ENCODE measurements at places on chromosomes 4 and X. TPM values are rescaled to one million over a fixed set of nuclear protein-coding genes. Genes with fewer than 3 reads are reported as not detected.

PRDM8 gene
- total RNA-seq = 1.0 TPM

DCAF12L1 gene
- total RNA-seq = not detected

ALAS2 gene
- total RNA-seq = not detected

DNA sequence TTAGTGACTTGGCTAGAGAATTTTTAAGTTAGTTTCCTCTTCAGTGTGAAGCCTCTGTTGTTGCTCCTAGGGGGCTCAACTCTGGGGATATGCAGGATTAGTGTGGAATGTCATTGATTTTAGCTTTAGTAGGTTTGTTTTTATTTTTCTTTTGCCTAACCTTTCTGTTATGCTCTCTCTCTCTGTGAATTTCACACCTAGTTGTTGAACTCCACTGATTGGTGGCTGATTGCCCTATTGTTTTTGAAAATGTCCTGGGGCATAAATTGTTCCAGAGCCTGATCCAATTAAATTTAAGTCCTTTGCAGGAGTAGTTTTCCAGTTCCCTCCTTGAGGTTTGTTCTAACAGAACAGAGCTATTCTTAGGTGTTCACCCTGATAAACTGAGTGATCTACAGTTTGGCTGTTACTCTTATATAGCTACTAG lies 393.3 kb upstream of the CTSO start:
- no peak for DNase-seq

GRCh38 chr4:11106190-11106589 lies 322.5 kb downstream of the HS3ST1 start:
- no peak for DNase-seq

GRCh38 chrX:88863726-88864125 lies 116.7 kb downstream of the CPXCR1 start:
- DNase-seq = no peak

PNMA5 gene
- total RNA-seq = not detected

- peak; percentile 48 for DNase-seq
Observed at GRCh38 chr4:37891260-37892159, 626 bp downstream of the TBC1D1 start.

TENT5D gene
- not detected for total RNA-seq

GRCh38 chr4:143183513-143184216 lies 1.1 kb upstream of the USP38 start:
- no peak for DNase-seq

DNA sequence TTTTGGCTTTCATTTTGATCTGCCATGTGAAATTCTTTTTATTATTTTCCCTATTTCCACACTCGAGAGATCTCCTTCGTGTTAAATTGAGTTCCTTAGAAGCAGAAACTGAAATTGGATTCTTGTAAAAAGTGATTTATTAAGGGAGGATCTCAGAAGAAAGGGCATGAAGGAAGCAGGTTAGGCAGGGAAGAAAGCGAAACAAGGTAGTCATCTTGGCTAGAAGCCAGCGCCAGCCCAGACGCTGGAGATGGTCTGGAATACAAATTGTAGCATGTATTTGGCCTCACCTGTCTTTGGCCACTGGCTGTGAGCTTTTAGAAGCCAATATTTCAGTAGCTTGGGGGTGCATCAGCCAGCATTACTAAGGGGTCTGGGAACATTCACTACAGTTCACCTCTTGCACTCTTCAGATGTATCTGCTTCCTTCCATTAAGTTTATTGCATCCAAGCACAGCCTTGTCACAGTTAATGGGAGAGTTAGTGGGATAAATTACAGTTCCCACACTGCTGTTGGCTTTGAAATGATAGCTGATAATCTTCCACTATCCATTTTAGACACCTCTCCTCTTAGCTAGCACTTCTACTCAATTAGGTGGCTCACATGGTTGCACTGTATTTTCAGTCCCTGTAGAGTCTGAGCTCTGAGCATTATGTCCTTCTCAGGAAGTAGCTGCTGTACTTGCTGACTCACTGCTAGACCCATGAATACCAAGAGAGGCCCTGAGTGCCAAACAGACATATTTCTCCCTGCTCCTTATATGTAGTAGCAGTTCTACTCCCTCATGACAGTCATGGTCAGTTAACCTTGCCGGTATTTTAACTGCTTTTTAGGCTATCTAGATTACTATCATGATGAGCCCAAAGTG lies 14.6 kb downstream of the GRXCR1 start:
- no peak for DNase-seq

GRCh38 chr4:101972791-101973190 lies 182.3 kb downstream of the BANK1 start:
- no peak for DNase-seq

Measured in left ventricle myocardium superior (tissue), 1 donor.